Pancreas (tissue), 10 donors: ENCODE measurements at places on chromosomes 6 and 20.

DNA sequence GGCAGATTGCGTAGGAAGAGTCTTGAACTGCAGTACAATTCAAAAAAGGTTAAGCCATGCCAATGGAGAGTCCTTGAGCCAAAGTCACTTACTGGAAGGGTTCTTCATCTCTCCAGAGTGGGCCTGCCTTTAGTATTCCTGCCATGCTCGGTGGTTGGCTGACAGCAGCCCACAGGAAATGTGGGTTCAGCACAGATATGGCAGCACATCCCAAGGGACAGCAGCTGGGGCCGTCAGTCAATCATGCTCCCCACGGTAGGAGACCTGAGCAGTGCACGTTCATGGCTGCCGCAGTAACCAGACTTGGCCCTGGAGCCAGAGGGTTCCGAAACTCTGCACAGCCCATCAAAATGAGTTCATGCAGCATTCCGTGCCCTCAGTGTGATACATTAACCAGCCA is 63.6 kb upstream of the SIRPA start:
- DNase-seq: no peak

GRCh38 chr6:33927616-33928015 is 123.8 kb upstream of the MLN start:
- DNase-seq: no peak

GRCh38 chr6:43971776-43972126 is 155.5 kb downstream of the MRPL14 start:
- no peak for DNase-seq

- no peak for DNase-seq
Observed at GRCh38 chr6:167984876-167985604, 12.4 kb upstream of the KIF25 start.

- no peak for DNase-seq
Observed at GRCh38 chr6:90917376-90917775, 330.5 kb upstream of the MAP3K7 start.

DNA sequence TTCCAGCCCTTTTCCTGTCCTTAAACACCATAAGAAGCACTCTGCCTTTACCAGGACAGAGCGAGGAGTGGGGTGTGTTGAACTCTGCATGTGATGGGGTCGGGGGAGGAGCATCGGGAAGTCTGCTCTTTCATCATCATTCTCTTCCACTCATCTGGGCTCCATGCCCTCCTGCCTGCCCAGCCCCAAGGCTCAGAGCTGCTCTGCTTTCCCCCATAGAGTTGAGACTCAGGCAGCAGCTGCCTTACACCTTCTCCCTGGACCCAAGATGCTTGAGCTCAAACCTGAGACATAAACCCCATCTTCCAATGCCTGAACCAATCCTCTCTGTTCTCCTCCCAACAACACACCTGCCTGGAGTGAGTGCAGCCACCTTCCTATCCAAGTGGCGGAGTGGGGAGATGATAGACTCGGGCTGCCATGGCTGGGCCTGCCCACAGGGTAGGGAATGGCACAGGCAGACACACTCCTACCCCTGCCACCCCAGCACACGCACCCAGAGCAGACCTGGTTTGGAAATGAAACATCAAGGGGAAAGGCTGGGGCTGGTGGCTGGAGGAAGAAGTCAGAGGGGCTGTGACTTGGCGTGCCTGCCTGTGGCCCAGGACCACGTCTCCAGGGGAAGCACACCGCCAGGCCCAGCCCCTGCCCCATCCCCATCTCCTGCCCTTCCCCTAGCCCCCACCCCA is 28.4 kb downstream of the TFEB start:
- DNase-seq: no peak

- DNase-seq: no peak
Observed at GRCh38 chr20:4574356-4574690, 147.4 kb upstream of the PRND start.

DNA sequence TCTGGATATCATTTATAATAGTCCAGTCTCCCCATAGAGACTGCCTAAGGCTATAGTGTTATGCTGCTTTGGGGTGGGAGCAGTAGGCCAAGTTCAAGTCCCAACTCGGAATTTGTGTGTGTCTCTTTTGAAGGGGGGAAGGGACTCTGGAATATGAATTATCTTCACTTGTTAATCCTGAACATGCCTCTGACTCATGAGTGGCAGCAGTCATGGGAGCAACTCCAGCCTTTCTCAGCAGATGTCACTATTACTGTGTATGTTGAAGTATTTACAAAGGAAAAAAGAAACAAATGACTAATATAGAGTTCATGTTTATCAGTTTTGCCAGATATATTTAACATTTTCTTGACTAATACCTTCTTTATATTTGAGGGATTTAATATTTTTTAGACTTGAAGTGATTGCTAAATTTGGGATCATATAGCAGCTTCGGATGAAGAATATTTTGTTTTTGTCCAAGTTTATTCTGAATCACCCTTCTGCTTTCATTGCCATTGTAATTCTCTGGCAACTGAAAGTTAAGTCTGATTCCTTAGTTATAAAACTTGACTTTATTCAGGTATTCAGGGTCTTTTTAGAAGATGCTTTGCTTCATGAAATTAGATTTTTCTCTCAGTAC is 23.4 kb downstream of the FAM217A start:
- DNase-seq: no peak

- DNase-seq: no peak
Observed at GRCh38 chr6:56555438-56555872, 87.2 kb downstream of the DST start.

DNA sequence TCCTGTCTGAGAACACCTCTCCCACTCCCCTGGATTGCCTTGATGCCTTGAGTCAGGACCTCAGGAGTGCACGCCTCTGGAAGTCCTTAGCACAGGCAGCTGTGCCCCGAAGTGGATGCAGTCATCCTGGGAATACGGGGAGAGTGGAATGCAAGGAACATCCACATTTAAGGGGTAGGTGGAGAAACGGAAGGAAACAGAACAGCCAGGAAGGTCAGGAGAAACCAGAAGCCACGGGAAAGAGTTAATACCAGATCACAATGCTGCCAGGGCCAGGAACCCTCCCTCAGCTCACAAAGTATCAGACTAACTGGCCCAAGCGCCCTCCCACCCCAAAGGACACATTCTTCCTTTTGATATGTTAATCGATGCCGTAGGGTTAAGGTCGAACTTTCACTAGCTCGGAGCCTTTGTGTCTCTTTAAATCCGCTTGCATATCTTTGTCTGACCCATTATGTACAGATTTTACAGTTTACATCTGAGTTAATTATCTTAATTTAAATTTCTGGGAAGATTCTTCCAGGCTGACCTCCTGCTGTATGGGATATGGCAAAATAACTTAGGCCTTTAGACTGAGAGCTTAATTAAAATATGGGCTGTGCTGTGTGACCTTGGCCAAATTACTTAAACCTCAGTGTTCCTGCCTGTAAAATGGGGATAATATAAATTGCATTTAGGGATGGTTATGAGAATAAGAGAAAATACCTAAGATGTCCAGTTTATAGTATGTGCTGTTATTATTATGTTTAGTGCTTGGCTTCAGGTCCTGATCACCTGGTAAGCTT is 24.0 kb upstream of the CCND3 start:
- no peak for DNase-seq

DNA sequence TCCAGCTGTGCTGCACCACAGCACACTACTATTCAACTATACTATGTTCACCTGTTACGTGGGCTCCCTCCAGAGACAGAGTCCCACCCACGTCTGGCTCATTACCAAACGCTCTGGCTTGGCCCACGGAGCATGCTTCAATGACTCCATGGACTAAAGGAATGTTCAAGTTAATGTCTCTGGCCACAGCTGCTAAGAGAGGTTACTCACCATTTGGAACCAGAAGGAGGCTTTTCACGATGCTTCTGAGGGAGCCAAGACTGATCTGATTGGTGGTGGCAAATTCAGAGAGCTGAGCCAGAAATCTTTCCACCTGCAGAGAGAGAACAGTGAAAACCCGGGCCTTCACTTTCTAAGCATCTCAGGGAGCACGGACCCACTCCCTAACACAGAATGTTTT is 15.6 kb downstream of the COMMD7 start:
- DNase-seq: no peak

DNA sequence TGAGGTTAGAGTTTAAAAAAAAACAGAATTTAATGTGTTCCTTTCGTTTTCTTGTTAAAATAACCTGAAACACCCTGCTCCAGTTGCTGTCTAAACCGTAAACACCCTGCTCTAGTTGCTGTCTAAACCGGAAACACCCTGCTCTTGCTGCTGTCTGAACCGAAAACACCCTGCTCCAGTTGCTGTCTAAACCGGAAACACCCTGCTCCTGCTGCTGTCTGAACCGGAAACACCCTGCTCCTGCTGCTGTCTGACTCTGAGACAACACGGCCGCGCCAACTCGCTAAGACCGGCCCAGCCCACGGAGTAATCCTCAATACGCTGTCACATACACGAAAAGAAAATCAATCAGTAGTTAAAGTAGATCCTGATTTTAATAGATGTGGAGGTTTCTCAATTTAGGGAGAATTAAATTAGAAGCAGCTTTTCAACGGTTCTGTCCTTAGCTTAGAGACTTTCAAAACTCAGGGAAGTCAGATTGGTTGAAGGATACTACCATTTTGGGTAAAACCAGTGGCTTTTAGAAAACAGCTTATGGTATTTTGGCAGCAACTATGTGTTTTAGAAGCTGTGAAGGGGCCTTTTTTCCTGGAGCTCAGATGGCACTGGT is 98.3 kb downstream of the RAMACL start:
- no peak for DNase-seq

DNA sequence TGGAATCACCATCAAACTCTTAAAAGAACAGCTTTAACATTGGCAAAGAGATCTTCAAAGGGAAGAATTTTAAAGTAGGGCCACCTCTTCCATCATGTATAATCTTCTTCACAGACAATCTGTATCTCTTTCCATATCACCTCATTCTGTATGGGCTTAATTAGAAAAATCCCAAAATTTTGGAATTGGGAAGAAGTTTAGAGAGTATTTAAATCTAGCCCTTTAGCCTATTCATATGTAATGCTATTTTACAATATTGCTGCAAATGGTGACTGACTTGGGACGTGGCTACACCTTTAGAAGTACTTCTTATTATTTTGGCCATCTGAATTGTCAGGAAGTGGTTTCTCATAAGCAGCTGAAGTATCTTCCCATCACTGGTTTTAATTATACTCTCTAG is 474.3 kb downstream of the RFPL4B start:
- no peak for DNase-seq

DNA sequence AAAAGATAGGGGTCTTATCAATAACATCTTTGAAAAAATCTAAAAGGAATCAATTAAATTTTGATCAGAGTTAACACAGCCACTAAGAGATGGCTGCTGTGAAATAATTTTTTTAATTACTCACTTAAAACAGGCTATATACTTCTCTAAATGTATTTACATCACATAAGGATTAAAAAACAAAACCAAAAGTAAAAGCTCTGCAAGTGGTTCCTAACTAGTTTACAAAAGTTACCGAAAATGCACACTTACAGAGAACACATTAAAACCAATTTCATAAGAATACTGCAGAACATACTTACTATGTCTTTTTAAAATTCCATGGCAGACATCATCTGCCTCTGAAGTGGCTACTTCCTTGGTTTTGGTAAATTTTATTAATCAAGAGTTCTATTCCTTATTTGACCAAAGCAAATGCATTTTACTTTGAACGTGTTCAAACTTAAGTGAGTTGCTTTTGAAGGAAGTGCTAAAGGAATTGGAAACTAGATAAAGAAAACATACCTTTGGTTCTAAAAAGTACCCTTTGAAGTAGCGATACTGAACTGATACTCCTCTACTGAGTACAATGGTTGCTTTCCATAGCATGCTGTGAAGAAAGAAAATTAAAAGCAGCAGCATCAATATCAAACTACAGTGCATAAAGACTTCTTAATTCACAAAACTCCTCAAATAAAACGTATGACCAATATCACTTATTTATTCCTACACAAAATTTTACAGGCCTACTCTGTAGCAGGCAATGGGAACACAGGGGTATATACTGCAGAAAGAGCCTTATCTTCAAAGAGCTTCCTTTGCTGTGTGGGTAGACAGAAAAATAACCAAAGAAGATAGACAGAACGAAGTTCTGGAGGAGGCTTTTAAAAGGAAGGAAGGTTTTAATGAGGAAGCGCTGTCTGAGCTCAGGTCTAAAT is 157.1 kb upstream of the SHLD1 start:
- DNase-seq: no peak

GRCh38 chr6:37793067-37793466 is 26.5 kb upstream of the ZFAND3 start:
- DNase-seq: no peak

DNA sequence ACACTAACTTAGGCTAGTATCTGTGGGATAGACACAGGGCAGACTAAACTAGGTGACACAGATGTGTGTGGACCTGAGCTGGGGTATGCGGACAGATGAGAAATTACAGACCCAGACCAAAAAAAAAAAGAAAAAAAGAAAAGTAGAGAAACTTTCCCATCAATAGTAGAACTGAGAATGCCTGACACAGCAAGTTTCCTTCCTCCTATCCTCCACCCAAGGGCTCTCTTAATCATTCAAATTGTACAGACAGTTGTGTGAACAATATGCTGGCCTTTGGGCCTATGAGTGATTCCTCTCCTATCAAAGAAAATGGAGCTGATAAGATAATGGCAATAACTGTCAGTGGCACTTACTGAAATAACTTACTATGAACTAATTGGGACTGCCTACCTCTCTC is 226.7 kb upstream of the PRDM1 start:
- no peak for DNase-seq

DNA sequence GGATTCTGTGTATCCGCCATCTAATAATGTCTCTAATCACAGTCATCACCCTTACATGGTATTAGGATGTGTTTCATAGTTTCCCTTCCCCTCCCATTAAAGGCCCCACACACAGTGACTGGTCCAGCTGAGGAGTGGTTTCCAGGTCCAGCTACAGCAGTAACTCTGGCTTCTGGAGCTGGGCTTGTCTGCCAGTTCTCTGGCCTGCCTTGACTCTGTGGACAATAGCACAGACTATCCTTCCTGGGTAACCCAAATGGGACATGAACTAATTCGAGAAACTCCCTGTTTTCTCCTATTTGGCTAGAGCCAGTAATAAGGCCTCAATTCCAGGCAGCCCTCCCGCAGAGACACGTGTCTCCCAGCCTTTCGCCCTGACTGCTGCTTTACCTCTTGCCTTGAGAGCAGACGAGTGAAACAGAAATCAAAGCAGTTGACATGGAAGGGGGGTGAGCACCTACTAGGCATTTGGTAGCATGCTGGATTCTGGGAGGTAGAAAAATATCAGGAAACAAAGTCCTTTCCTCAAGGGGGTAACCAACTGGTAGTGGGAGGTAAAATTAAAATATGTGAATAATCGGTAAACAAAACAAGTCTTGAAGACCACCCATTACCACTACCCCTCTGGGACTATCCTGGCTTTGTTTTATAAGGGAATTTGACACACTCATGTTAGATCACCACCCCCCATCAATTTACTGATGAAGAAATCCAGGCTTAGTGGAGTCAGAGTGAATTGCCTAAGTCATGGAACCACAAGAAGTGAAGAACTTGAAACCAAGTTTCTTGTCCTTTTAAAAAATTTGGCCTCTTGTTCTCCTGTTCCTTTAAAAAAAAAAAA is 1.2 kb downstream of the TRAF3IP2 start:
- no peak for DNase-seq
